ENCODE measurements at places on chromosomes 4 and X.

DNA sequence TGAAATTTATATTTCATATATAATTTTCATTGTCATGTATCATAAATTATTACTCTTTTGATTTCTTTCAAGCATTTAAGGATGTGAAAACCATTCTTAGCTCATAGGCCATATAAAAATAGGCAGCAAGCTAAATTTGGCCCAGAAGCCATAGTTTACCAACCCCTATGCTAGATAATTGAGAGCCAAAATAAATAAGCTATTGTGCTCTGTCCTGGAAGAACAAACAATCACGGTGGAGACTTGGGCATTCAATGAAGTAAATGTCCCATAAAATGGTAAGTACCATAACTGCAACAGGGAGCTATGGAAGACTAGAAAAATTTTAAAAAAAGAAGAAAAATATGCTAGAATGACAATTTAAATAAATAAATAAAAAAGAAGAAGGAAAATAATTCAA lies 60.9 kb upstream of the PACRGL start:
- no peak for DNase-seq

DNA sequence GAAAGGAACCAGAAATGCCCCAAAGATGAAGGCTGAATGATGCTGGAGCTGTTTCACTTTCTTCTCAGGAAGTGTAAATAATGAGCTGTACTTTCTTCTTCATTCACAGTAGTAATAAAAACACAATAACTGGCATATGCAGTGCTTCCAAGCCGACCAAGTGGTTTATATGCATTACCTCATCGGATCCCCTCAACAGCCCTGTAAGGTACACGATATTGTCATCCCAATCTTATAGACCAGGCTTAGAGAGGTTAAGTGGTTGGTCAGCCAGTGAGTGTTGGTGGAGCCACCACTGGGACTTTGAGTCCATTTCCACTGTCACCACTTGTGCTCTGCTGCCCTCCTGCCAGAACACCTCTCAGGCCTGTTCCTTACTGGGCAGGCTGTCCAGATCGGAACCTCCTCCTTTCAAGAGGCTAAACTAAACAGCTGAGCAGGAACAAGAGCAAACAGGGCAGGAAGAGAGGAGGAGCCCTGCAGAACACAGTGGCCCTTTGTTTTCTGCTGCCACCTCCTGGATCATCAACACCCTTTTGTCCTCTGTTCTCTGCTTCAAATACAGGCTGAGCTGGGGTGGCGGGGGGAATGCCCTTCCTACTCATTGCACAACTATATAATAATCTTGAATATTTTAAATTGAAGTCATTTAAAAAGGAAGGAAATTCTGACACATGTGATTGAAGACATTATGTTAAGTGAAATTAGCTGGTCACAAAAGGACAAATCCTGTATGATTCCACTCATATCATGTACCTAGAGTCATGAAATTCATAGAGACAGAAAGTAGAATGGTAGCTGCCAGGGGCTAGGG lies 112.5 kb upstream of the ATP6AP2 start:
- DNase-seq, result no peak

DNA sequence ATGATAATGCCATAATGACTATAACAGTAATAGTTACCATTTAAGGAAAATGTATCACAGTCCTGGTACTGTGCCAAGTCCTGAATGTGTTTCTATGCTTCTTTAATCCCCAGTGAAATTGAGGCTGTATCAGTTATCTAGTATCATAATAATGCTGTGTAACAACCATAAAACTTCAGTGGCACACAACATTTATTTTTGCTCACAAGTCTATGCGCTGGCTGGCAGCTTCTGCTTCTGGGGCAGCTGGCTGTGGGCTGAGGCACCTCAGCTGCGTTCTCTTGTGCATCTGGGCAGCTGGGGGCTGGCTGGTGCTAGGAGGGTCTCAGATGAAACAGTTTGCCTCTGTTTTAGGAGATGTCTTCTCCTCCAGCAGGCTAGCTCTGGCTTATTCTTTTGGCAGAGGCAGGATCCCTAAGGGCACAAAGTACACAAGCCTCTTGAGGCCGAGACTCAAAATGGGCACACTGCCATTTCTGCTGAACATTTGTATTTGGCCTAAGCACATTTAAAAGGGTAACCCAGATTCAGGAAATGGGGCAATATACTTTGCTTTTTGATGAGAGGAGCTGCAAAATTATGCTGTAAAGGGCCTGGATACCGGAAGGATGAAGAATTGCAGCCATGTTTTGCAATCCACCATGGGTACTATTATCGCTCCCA lies 62.6 kb upstream of the DHX15 start:
- no peak for DNase-seq

DNA sequence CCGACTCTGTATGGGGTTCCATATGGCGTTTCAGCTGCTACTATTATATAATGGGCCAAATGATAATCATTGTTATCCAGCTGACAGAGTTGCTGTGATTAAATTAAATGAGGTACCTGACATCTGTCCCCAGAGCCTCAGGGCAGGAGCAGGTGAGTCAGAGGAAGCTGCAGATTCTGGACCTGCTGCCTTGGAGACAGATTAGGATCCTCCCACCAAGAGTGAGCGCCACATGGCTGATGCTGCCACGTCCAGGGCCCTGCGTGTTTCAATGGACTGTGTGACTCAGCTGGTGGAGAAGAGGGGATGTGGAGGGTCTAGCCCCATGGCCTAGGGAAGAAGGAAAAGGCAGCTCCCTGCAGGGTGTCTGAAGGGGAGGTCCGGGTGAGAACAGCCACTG lies 28.3 kb upstream of the UXT start:
- no peak for DNase-seq

- DNase-seq, result no peak
Observed at GRCh38 chrX:38233891-38234667, 13.4 kb upstream of the SRPX start.

DNA sequence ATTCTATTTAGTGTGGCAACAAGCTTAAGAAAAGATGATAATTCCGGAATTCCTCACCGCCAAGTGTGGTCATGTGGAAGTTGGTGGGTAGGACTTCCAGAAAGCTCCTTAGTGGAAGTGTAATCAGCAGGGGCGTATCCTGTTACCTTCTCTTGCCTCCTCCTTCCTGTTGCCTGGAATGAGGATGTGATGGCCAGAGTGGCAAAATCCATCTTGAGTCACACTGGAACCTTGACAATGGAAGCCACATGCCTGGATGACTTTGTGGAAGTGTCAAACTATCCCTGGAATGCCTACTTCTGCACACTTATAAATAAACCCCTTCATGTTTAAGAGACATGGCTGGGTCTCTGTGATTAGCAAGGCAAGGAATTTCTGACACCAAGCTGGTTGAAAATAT lies 191.0 kb downstream of the PRDM5 start:
- DNase-seq, result no peak

GRCh38 chr4:113445286-113445685 lies 316.3 kb downstream of the CAMK2D start:
- DNase-seq, result no peak

DNA sequence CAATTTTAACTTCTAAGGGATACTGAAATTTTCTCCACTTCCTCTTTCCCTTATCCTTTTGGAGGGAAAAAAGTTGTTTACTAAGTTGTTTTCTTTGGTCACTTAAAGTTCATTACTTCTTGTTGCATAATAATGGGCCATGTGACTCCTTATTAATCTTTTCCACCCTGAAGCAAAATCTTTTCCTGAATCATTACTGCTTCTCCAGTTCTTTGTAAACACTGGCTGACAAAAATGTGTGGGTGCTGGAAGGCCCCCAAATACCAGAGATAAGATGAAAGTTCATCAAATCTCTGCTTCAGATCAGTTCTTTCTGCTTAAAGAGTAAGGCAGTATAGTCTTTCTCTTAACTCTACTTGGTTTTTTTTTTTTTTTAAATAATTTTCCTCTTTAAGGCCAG lies 108.9 kb upstream of the NHS start:
- DNase-seq, result no peak

DNA sequence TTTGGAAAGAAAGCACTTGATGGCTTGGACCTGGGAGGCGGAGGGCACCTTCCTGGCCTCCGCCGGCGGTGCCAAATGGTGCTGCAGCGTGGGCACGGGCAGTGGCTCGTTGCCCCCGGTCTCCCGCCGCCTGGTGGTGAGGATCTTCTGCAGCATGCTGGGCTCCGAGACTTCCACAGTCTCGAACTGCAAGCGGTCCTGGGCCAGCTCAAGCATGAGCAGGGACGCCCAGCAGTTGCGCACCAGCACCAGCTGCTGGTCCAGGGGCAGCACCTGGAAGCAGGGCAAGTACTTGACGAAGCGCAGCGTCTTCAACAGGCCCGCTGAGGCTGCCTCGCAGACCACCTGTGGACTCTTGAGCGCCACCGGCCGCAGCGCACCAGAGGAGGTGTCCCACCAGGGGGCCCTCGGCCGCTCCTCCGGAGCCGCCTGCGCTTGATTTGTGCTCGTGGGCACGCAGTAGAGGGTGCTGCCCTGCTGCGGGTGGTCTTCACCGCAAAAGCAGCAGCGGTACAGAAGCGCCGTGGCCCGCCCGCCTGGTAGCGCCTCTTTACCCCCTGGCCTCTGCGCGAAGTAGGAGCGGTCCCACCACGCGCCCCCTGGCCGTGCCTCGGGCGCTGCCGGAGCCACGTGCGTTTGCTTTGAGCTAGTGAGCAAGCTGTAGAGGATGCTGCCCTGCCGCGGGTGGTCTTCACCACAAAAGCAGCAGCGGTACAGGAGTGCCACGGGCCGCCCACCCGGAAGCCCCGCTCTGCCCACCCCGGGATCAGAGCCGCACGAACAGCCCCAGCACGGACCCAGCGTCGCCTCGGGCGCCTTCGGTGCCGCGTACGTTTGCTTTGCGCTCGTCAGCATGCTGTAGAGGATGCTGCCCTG lies 689 bp downstream of the NR0B1 start:
- DNase-seq, result no peak

DNA sequence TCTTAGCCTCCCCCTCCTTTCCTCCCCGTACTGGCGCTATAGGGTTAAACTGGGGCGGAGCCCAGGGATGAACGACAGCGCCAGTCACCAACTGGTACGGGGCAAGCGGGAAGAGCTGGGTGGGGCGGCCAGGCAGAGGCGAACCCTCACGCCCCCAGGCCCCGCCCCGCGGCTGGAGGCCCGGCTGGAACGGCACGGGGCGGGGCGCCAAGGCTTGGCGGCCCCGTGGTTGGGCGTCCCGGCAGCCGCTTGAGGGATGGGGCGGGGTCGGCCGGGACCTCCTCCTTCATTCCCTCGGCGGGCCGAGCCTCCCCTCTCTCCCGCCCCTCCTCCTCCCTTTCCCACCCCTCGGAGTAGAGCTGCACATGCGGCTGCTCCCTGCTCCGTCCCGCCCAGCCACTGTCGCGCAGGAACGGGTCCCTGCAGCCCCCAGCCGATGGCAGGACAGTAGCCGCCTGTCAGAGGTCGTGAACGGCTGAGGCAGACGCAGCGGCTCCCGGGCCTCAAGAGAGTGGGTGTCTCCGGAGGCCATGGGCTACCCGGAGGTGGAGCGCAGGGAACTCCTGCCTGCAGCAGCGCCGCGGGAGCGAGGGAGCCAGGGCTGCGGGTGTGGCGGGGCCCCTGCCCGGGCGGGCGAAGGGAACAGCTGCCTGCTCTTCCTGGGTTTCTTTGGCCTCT lies at the start of gene EDA:
TSS of gene EDA (plus strand) at position 335 of the 678 bp plus-strand sequence.
- peak; percentile 13 for DNase-seq

GRCh38 chr4:87499403-87500091 lies 29.6 kb downstream of the SPARCL1 start:
- no peak for DNase-seq

DNA sequence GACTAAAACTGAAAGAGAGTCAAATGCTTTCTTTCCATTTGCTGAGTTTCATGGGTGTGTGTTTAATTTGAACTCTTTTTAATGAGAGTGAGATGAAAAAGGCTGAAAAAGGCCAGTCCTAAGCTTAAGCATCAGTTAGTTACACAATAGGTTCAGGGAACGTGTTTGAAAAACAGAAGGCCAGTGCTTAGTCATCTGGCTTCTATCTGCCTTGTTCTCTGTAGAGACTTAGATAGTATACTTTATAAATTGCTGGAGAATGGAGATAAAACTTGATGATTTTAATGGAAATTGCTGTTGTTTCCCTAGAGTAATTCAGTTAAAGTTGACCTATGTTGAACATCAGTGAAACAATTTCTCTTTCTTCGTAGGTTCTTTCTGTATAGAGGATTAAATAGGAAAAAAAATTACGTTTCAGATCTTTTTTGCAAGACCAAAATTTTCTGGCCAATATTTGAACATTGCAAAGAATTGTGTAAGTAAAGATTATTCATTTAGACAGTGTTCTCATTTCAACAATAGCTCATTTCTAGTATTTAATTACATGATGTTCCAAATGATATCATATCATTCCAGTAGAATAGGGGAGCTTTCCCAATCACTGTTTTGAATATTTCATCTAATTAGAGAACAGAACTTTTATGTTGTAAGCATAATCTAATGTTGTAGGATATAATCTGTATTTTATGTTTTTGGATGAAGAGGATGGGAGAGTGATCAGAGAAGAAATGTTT lies 1088.8 kb downstream of the ADGRL3 start:
- DNase-seq, result no peak

- no peak for DNase-seq
Observed at GRCh38 chr4:184096561-184097240, 121.0 kb downstream of the ENPP6 start.

DNA sequence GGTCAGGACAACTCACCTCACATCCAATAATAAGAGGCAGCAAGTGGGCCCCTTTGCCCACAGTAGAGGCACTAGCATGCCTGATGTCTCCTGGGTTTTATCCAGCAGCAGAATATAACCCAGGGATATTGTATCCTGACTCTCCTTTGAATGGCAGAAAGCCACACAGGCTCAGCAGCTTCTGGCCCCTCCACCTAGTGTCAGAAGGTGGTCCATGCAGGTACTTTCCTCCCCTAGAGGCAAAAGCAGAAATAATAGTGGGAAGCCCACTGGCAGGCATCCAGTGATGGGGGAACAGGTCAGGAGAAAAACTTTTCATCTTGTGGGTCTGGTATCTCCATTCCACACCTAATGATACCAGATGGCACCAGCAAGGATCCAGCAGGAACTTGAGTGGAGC lies 75.5 kb upstream of the IRS4 start:
- no peak for DNase-seq

GRCh38 chr4:77073106-77073809 lies 2.5 kb downstream of the CCNI start:
- DNase-seq, result no peak

DNA sequence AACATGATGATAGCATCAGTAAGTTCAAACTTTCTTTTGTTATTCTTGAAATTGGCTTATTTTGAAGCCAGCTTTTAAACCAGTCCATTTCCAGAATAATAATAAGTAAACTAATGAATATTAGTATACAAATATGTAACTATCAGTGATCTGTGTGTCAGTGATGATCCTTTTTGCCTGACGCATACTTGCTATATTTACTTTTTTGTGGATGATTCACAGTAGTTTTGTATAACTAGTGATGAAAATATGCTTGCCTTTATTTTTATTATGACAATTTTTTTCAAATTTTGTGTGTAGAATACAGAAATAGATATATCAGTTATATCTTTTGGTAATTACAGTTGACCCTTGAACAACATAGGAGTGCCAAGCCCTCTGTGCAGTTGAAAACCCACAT lies 49.5 kb downstream of the USP53 start:
- no peak for DNase-seq

- peak; percentile 43 for DNase-seq
Observed at GRCh38 chr4:112523764-112524505, 8.0 kb upstream of the NEUROG2 start.

GRCh38 chrX:148380650-148381561 lies 119.5 kb upstream of the AFF2 start:
- no peak for DNase-seq

- DNase-seq, result no peak
Observed at GRCh38 chrX:44997888-44998287, 124.9 kb downstream of the KDM6A start.
